ENCODE measurements at places on chromosomes 16 and 17.
A peak's percentile ranks its signal among the peaks of the same experiment; 100 is the strongest.

DNA sequence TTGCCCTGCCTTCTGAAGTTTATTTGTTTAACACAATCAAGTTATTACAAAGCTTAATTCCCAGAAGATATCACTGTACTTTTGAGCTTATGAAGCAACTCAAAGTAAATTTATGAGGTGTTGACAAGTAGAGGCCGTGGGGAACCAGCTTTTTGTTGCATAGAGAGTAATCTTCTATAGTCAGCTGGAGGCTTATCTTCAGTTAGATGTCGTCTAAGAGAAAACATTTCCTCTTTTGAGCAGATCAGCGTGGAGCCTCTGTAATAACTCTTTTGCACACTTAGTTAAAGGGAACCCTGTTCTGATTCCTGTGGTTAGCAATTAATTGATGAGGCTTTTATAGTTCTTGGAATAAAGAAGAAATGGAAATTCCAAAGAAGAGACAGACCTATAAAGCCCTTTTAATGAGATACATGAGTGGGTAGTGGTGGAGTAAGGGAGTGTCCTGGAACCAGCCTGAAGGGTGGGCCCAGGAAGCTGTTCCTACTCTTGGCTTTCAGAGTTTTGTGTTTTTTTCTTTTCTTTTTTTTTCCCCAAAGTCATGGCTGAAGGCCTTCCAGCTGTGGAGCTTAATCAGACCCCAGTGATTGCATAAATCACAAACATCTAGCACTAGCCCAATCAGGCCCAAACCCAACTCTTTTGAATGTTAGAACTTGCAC, 28.9 kb upstream of the MAP3K14 start:
- DNase-seq: no peak

DNA sequence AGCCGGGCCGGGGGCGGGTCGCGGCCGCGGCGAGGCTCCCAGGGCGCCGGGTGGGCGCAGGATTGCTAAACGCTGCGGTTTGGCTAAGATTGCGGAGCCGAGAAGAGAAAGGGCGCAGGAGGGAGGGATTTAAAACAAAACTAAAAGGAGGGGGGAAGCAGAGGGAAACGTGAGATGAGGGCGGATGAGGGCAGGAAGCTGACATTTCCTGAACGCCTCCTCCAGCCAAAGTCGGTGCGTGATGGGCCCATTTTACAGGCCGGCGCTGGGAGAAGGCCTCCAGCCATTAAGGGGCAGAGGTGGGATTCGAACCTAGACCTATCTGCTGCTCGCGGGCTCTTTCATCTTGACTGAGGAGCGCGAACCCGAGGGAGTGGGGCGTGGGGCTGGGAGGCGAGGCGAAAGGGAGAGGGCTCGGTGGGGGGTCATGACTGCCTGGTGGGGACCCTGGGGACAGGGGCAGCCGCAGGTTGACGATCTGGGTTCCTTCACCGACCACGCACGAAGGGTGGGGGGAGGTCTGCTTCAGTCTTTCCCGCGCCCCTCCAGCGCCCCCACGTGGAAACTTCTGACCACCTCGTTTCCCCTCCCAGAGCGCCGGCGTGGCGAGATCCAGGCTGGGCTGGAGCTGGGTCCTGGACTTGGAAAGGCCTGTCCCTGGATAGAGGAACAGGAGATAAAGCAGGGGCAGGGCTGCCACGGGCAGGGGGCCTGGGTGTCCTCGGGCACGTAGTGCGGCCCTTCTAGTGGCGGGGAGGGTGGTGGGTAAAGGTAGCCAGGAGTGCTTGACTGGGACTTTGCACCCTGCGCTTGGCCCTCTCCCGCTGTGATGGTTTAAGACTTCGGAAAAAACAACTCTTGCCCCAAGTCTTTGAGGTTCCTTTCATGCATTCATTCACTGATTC, 3.8 kb upstream of the TAC4 start:
- peak; percentile 79 for DNase-seq

- peak; percentile 12 for DNase-seq
Observed at GRCh38 chr16:6684076-6684673, 648.5 kb upstream of the RBFOX1 start.

DNA sequence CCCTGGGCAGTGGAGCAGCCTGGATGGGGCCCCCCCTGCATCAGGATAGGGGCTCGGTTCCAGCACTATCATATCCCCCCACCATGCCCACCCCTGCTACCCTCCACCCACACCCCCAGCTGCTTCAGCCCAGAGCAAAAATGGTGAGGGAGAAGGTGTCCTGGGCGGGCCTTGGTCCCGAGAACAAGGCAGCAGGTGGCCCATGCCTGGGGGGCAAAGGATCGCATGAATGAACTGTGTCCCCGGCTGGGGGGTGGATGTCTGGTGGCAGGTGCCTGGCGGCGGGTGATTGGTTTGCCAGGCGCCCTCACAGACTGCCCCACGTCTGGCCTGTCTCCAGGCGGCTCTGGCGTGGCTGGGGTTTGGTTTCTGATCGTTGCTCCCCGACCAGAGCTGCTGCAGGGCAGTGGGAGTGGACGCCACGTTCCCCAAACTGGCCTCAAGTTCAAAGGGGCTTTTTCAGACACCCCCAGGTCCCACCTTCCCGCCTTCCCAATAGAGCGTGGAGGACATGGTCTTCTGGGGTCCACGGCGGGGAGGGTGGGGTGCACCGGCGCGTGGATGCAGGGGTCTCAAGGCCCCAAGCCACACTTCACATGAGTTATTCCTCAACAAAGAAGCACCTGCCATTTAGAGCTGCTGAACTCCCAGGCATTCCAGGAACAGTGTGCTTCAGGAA, 12.6 kb downstream of the UTS2R start:
- no peak for DNase-seq

DNA sequence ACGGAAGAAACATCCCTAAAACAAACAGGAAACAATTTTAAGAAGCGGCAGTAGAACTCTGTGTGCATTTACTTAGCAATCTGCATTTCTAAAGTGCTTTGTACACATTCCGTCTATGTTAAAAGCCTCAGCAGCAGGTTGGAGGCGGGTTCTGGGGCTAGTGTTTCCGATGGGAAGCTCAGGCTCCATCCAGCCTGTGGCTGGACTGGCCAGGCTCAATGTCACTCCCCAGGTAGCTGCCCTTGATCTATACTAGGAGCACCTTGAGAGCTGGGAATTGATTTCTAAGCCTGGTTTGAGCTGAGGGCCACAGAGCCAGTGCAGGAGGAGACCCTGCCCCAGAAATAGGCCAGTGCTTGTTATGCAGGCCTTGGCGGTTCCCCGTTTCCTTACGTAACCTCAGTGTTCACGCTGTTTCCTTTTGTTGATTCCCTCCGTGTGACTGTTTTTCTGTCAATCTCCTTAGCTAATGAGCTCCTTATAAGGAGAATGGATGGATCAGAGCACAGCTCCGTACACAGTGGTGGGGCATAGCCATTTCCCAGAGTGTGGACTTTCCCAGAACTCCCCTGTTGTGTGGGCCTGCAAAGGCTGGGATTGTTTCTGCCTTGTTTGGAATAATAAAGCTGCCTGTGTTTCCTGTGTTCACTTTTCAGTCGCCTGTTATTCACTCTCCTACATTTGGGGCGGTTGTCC, 21.4 kb downstream of the ADORA2B start:
- no peak for DNase-seq

DNA sequence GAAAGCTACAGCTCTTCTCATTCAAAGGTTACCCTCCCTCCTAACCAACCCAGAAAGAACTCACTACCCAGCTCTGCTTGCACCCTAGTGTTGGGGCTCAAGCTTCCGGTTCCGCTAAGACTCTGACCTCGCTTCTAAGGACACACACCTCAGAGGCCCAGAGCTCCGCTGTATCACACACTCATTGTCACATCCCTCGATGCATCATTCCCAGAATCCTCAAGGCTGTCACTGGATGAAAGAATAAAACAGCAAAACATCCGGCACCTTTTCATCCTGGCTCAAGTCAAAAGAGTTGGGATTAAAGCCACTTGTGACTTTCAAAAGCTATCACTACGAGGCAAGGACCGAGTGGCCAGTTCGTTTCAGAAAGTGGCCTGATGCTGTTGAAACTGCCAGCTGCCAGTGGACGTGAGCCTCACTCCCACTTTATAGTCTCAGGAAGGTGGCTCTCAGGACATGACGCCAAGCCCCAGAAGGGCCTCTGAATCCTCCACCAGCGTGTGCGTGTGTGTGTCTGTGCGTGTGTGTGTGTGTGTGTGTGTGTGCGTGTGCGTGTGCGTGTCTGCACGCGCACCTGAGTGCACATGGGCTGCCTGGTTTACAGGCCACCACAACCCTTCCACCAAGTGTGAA, 29.0 kb downstream of the ZFHX3 start:
- DNase-seq: no peak

GRCh38 chr16:57640612-57641011, 12.2 kb downstream of the ADGRG1 start:
- no peak for DNase-seq

GRCh38 chr16:49836668-49837067, 19.2 kb downstream of the ZNF423 start:
- DNase-seq: no peak

- no peak for DNase-seq
Observed at GRCh38 chr17:76961869-76962268, 93.7 kb downstream of the MGAT5B start.

DNA sequence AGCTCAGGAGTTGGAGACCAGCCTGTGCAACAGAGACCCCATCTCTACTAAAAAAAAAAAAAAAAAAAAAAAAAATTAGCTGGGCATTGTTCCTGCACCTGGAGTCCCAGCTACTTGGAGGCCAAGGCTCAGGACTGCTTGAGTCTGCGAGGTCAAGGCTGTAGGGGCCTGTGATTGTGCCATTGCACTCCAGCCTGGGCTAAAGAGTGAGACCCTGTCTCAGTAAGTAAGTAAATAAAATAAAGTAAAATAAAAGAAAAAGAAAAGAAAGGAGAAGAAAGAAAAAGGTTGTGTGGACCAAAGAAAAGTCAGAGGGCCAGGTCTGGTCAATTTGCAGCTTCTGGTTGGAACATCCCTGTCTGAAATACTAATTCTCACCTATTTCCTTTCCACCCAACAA, 18.4 kb downstream of the MT1X start:
- no peak for DNase-seq

- no peak for DNase-seq
Observed at GRCh38 chr16:46629331-46630219, 8.4 kb upstream of the SHCBP1 start.

GRCh38 chr17:55699181-55699860, 23.3 kb downstream of the TMEM100 start:
- DNase-seq: no peak

- no peak for DNase-seq
Observed at GRCh38 chr16:87436225-87437172, 44.4 kb downstream of the MAP1LC3B start.

DNA sequence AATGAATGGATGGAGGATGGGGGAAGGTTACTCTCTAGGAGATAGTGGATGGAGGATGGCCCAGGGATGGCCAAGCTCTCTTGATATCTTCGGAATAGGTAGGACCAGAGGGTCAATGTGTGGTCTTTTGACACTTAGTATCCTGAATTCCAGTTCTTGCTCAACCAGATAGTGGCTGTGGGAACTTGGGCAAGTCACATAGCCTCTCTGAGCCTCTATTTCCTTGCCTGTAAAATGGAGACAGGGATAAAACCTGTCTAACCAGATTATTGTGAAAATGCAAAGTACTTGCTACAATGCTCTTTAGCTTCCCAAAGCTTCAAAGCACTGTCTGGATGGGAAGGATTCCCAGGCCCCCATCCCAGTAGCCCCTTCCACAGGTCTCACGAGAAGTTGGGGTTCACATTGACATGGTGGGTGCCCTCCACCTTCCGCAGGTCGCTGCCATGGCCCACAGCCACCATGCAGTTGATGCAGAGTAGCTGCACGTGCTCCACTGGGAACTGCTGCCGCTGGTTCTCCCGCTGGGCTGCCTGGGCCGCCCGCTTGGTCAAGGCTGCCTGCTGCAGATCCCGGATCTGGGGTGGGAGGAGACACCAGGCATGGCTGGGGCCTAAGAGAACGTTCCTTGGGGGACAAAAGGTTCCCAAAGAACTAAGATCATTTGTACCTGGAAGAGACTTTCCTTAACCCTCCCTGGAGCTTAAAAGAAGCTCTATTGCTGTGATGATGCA, 5.1 kb upstream of the ZNF385C start:
- DNase-seq: no peak

DNA sequence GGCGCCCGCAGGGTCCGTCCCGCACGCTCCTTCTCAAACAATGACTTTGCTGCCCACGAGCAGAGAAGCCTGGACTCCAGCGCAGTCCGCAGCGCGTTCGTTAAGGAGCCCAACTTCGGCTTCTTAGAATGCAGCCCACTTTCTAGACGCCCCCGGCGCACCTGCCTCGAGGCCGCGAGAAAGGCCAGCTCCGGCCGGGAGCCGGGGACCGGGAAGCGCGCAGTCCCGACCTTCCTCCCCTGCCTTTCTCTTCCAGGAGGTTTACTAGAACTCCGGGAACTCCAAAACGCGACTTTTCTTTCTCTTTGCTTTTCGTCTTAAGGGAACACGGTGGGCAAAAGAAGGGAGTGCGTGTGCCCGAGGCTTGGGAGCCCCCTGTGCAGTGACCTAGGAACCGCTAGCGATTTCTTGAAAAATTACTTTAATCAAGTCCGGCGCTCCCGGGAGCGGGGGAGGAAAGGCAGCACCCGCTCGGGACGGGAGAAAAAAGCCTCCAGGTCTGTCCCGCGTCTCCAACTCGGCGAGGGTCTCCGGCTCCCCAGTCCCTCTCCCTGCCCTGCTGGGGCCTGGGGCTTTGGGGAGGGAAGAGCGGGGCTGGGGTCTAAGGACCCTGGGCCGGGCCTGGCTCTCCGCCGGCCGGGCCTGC, 2.6 kb downstream of the HNF1B start:
- peak; percentile 49 for DNase-seq

DNA sequence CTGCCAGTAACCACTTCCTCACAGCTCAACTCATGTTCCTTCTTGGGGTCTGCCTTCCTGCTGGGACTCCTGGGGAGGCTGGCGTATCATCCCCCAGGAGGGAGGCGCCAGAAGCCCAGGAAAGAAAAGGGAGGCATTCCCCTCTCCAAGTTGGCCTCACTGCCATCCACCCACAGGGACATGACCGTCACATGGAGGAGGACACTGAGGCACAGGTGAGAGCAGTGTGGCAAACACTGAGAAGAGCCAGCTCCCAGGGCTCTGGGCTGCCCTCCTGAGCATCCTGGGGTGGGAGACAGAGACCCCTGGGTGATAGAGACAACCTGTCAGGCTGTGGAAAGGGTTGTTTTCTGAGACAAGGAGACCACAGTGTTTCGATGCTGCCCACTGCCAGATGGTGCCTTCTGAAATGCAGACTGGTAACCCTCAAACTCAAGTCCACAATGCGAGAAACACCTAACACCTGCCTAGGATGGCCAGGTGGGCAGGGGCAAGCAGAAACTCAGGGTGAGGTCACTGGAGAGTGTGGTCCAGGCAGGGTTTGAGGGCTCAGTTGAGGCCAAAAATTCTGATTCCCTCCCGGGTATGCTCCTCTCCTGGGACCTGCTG, 1722.1 kb downstream of the TP53TG3F start:
- DNase-seq: no peak

GRCh38 chr17:4530799-4531730, 24.1 kb downstream of the MYBBP1A start:
- no peak for DNase-seq
